ENCODE measurements at places on chromosomes 3 and 15. TPM values are rescaled to one million over a fixed set of nuclear protein-coding genes. Genes with fewer than 3 reads are reported as not detected.
A peak's percentile ranks its signal among the peaks of the same experiment; 100 is the strongest.

CFAP161 gene
- not detected for total RNA-seq

LYZL4 gene
- not detected for total RNA-seq

GCNT3 gene
- total RNA-seq: 32.7 TPM

PML gene
- 28.7 TPM for total RNA-seq

ATP2B2 gene
- 0.76 TPM for total RNA-seq

DCP1A gene
- total RNA-seq: 28.3 TPM

OSTN gene
- 1.4 TPM for total RNA-seq

DNA sequence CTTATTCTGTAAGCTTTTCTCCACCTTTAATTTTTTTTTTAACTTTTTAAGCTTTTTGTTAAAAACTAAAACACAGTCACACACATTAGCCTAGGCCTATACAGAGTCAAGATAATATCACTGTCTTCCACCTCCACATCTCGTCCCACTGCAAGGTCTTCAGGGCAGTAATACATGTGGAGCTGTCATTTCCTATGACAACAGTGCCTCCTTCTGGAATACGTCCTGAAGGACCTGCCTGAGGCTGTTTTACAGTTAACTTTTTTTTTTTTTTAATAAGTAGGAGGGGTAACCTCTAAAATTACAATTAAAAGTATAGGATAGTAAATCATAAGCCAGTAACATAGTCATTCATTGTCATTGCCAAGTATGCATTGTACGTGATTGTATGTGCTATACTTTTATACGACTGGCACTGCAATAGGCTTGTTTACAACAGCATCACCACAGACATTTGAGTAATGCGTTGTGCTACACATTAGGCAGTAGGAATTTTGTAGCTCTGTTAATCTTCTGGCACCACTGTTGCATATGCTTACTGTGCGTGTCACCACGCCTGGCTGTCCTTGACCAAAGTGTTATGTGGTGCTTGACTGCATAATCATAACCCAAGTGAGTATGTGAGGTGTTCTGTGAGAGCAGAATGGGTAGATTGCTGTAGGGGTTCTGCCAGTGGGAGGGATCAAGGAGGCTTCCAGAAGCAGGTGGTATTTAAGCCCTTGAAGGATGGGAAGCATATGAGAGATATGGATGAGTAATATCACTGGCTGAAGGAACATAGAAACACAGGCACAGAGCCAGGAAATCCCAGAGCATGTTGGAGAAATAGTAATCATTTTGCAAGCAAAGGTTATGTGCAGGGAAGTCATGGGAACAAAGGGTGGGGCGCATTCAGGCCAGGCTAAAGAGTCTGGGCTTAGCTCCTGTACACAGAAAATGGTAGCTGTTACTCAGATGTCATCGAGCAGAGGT, 18.3 kb downstream of the FBXO22 start:
- H3K36me3 ChIP-seq: peaks cover 35% of the 10 kb centered on the region
- peak overlapping the region; percentile 1 for H3K27ac ChIP-seq
- H3K4me3 ChIP-seq: no peak overlapping the region
- no peak for DNase-seq

DNA sequence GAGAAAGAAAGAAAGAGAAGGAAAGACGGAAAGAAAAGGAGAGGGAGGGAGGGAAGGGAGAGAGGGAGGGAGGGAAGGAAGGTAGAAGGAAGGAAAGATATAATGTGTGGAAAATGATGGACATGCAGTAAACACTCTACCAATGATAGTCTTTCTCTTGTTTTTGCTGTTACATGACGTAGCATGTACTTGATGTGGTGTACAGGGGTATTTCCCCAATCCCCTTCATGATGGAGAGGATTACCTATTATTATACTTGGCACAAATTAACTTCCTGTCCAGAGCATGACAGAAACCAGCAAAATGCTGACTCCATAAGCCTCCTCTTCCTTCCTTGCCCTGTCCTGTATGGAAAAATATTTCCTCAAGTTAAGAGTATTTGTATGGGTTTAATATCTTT, 124.4 kb downstream of the B3GALNT1 start:
- no peaks in the 10 kb centered on the region for H3K27me3 ChIP-seq
- no peak overlapping the region for H3K4me3 ChIP-seq
- no peak overlapping the region for H3K27ac ChIP-seq
- no peaks in the 10 kb centered on the region for H3K4me1 ChIP-seq
- H3K36me3 ChIP-seq: peaks cover 5% of the 10 kb centered on the region
- no peak for DNase-seq

DNA sequence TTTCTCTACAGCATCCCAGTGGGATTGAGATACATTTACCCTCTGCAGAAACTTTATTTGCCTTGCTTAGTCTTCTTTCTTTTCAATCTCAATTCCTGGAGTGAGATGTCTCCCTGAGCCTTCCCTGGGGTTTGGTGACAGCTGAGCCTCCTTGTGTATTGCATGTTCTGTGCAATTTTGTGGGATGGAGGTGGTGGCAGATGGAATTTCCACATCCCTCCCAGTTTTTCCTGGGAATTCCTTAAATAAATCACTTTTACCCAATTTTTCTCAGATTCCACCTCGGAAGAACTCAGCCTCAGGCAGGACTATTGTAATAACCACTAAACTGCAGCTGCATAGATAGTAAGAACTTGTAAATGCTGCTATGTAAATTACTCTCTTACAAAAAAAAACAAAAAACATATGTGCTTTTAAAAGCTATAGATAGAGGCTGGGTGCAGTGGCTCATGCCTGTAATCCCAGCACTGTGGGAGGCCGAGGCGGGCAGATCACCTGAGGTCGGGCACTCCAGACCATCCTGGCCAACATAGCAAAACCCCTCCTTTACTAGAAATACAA, 88.5 kb upstream of the ABHD17C start:
- no peaks in the 10 kb centered on the region for H3K36me3 ChIP-seq
- H3K4me1 ChIP-seq: peaks cover 20% of the 10 kb centered on the region
- no peak for DNase-seq
- no peak overlapping the region for H3K4me3 ChIP-seq
- no peak overlapping the region for H3K27ac ChIP-seq

DNA sequence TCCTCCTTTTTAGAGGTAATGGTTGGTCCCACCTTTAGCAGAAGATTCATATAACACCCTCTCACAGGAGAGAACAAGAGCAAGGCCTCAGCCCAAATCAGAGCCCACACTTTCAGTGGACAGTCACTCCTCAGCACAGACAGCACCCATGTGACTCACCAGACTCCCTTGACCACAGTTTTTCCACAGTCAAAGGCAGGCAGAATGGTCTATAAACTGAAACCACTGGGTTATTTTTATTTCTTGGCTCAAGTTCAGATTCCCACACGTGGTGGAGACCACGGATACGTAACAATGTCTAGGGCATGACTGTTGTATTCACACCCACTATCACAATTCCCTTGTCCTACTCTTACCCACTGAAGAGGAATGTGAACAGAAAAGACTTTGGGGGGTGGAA, 237.8 kb upstream of the UBE2E1 start:
- H3K27ac ChIP-seq: no peak overlapping the region
- no peaks in the 10 kb centered on the region for H3K27me3 ChIP-seq
- no peak for DNase-seq
- peaks cover 7% of the 10 kb centered on the region for H3K4me1 ChIP-seq
- no peaks in the 10 kb centered on the region for H3K36me3 ChIP-seq
- no peak overlapping the region for H3K4me3 ChIP-seq

DNA sequence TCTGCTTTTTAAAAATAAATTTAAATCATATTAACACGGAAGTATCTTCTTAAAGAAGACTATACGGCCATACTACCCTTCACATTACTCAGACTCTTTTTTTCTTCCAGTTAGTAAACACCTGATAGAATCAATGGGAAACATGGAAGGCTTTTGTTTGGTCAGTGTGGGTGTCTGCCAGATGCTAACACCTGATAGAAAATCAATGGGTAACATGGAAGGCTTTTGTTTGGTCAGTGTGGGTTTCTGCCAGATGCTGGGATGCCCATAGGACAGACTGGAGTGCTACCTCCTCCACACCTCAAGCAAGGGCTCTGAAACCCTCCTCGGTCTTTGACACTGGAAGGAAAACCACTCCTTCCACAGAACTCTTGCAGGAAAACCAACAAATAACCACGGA, 29.2 kb downstream of the HACL1 start:
- H3K4me3 ChIP-seq: no peak overlapping the region
- no peaks in the 10 kb centered on the region for H3K4me1 ChIP-seq
- no peaks in the 10 kb centered on the region for H3K27me3 ChIP-seq
- DNase-seq: no peak
- H3K36me3 ChIP-seq: peaks cover 28% of the 10 kb centered on the region
- no peak overlapping the region for H3K27ac ChIP-seq

- H3K4me3 ChIP-seq: no peak overlapping the region
- peaks cover 18% of the 10 kb centered on the region for H3K4me1 ChIP-seq
- no peaks in the 10 kb centered on the region for H3K36me3 ChIP-seq
- DNase-seq: no peak
Measured at GRCh38 chr3:193983846-193984818, 151.8 kb upstream of the HES1 start.

DNA sequence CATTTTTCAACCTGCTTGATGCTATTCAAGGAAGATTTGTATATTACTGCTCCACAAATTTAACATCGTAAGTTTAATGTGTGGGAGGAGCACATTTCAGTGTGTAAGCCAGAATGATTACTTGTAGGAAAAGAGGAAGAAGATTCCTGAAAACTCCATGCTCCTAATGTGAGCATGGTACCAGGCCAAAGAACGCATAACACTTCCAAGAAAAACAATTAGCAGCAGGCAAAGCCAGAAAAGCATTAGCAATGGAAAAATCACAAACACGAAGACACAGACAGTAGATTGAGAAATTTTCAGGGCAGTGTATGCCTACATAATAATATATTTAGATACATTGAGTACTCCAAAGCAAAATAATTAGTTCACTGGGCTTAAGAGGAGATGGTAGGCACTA, 96.6 kb upstream of the CBLB start:
- H3K4me3 ChIP-seq: no peak overlapping the region
- H3K27ac ChIP-seq: no peak overlapping the region
- DNase-seq: no peak
- H3K4me1 ChIP-seq: no peaks in the 10 kb centered on the region
- no peaks in the 10 kb centered on the region for H3K36me3 ChIP-seq

- no peaks in the 10 kb centered on the region for H3K4me1 ChIP-seq
- H3K27me3 ChIP-seq: peaks cover 13% of the 10 kb centered on the region
- H3K27ac ChIP-seq: no peak overlapping the region
- no peak for DNase-seq
Measured at GRCh38 chr3:150922611-150923010, 17.4 kb upstream of the MINDY4B start.

- peak overlapping the region; percentile 81 for H3K27ac ChIP-seq
- no peaks in the 10 kb centered on the region for H3K27me3 ChIP-seq
- peak overlapping the region; percentile 91 for H3K4me3 ChIP-seq
- peaks cover 3% of the 10 kb centered on the region for H3K4me1 ChIP-seq
- H3K36me3 ChIP-seq: no peaks in the 10 kb centered on the region
Measured at GRCh38 chr3:49121132-49121736, 611 bp upstream of the USP19 start.

GRCh38 chr3:4281991-4282390, 21.2 kb upstream of the SETMAR start:
- H3K27me3 ChIP-seq: peaks cover 9% of the 10 kb centered on the region
- H3K36me3 ChIP-seq: no peaks in the 10 kb centered on the region
- H3K27ac ChIP-seq: no peak overlapping the region
- H3K4me1 ChIP-seq: no peaks in the 10 kb centered on the region
- H3K4me3 ChIP-seq: no peak overlapping the region

GRCh38 chr15:42908538-42908937, 12.0 kb downstream of the TTBK2 start:
- no peaks in the 10 kb centered on the region for H3K4me1 ChIP-seq
- no peak overlapping the region for H3K27ac ChIP-seq
- DNase-seq: no peak
- no peaks in the 10 kb centered on the region for H3K36me3 ChIP-seq

DNA sequence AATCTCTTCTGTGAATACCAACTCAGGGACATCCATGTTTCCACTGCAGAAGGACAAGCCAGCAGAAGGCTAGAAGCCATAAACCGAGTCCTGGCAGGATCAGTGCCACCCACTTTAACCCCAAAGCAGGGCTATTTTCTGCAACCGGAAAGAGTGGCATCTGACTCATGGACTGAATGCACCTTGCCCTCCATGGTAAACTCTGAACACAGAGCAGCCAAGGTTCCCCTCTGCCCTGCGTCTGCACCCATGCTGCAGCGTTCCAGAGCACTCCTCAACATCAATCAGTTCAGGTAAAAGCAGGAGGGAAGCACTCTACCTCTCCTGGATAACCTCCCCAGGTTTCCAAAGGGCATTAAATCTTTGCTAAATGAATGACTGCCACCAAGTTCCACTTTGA, 801 bp upstream of the NGRN start:
- peaks cover 10% of the 10 kb centered on the region for H3K36me3 ChIP-seq
- peaks cover 20% of the 10 kb centered on the region for H3K4me1 ChIP-seq
- H3K27me3 ChIP-seq: no peaks in the 10 kb centered on the region
- H3K4me3 ChIP-seq: peak overlapping the region; percentile 98
- peak overlapping the region; percentile 97 for H3K27ac ChIP-seq
- no peak for DNase-seq

- no peak overlapping the region for H3K4me3 ChIP-seq
- no peaks in the 10 kb centered on the region for H3K36me3 ChIP-seq
- peaks cover 23% of the 10 kb centered on the region for H3K4me1 ChIP-seq
- H3K27me3 ChIP-seq: no peaks in the 10 kb centered on the region
Measured at GRCh38 chr3:149468504-149469212, 5.8 kb upstream of the TM4SF4 start.

Measured in type B pancreatic cell (in vitro differentiated cells).